ENCODE measurements at places on chromosomes 2 and 18.

GRCh38 chr2:162126111-162126519, 25.9 kb downstream of the GCG start:
- DNase-seq: no peak

GRCh38 chr18:13800505-13801259, 23.3 kb upstream of the MC5R start:
- peak; percentile 56 for DNase-seq

- no peak for DNase-seq
Measured at GRCh38 chr2:126784621-126785020, 114.1 kb upstream of the TEX51 start.

DNA sequence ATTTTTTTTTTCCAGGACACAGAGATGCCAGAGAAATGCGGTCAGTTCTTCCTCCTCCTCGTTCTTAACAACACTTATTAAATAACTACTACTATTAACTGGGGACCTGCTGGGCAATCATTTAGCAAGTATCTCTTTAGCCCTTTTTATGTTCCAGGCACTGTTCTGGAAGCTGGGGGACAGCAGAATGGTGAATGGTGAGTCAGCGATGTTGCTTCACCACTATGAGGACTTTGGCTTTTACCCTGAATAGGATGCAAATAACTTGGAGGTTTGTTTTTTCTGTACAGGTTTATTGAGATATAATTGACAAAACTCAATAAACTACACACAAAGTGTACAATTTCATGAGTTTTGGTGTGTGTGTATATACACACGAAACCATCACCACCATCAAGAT, 179.9 kb upstream of the MSH6 start:
- DNase-seq: no peak

- peak; percentile 66 for DNase-seq
Measured at GRCh38 chr2:145012214-145012670, 492.3 kb upstream of the ZEB2 start.

DNA sequence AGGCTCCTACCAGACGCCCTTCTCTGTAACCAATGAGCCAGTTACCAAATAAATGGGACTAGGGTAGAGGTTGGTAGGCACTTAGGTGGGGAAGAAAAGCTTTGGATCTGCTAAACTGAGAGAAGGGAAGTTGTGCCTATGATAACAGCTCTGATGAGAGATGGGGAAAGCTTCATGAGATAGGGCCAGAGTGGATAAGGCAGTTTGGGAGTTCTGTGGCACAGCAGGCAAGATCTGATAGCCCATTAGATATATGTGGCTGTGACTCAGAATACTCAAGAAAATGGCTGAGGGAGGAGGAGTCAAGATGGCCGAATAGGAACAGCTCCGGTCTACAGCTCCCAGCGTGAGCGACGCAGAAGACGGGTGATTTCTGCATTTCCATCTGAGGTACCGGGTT, 99.8 kb downstream of the PDE11A start:
- no peak for DNase-seq

- DNase-seq: no peak
Measured at GRCh38 chr2:145184741-145185651, 665.1 kb upstream of the ZEB2 start.

Data from Caki2 (cell line).